ENCODE measurements at places on chromosomes 7 and 10.

GRCh38 chr10:7092603-7093002 lies 318.2 kb downstream of the SFMBT2 start:
- DNase-seq, result no peak

- no peak for DNase-seq
These were observed 215.9 kb upstream of the C7orf33 start for GRCh38 chr7:148374396-148375259.

DNA sequence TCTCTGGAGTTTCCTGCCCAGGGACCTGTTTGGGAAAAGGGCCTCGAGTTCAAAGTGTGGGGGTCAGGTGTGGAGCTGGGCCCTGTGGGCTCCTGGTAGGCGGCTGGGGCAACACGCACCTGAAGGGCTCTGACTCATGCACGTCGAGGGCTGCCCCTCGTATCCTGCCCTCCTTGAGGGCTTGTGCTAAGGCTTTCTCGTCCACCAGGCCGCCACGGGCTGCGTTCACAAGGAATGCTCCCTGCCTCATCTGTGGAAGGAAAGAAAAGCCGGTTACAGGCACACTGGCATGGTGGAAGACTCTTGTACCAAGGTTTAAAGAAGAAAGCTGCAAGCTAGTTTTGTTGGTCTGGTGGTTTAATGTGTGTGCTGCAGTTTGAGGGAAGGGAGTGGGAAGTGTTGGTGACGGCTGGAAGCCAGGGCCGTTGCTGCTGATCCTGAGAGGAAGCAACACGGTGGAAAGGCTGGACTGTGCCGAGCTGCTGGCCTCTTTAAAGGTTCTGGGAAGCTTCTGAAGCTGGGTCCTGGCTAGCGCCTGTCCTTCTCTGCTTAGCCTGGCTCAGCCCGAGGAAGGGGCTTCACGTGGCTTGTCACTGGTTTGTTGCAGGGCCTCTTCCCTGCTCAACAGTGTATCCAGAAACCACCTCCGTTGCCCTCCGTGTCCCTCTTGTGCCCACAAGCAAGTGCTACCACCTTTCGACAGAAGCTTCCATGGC lies 52.0 kb downstream of the ZRANB1 start:
- no peak for DNase-seq

DNA sequence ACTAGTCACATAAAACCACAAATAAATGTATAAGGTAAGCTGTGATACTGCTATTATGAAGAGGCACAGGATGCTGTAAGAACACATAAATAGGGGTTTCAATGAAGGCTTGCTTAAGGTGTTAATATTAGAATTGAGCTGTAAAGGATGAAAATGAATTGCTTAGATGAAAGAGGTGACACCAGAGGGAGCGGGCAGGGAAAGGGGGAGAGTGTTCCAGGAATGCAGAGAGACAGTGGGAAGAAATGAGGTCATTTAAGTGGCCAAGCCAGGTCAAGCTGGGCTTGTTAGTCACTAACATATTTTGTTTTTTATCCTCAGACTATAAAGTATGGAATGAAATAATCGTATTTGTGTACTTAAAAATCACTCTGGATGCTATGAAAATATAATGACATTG lies 193.5 kb downstream of the NRG3 start:
- no peak for DNase-seq

DNA sequence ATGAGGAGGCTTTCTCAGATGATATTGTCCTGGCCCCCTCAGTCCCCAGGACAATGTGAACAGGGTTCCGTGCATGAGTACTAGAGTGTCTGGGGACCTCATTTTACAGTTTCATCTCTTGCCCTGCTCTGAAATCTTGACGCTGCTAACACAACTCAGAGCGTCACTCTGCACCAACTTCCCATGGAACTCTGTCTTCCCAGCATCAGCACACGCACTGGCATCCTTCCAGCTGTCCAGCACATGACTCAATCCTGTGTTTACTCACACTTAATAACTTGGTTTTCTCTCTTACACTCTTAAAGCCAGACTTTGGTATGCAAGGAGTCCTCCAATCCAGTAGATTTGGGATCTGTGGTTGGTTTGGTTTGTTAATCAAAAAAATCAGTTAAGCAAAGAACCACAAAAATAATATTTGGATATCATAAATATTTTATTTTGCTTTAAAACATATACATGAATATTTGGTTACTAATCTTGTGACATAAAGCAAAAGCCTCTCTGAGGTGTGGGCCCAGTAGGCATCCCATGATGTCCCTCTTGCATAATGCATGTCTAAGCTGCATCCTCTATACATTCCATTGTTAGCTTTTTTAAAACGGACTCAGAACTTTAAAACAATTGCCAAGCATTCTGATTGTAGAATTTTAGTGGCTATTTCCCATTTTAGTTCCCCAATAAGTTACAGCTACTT lies 131.0 kb downstream of the CXCL12 start:
- no peak for DNase-seq

GRCh38 chr7:16171928-16172327 lies 249.4 kb downstream of the CRPPA start:
- DNase-seq, result no peak

GRCh38 chr7:116777651-116778281 lies 84.6 kb upstream of the CAPZA2 start:
- DNase-seq, result no peak

DNA sequence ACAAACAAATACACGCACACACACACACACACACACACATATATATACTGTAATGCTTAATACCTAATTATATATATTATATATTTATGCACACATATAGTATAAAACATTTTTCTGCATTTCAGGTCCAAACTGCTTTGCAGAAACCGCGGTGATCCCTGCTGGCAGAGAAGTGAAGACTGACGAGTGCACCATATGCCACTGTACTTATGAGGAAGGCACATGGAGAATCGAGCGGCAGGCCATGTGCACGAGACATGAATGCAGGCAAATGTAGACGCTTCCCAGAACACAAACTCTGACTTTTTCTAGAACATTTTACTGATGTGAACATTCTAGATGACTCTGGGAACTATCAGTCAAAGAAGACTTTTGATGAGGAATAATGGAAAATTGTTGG lies 138.5 kb downstream of the VWC2 start:
- DNase-seq, result no peak

- no peak for DNase-seq
These were observed 39.7 kb upstream of the CELF2 start for GRCh38 chr10:10977978-10978377.

- DNase-seq, result no peak
These were observed 54.3 kb upstream of the DUSP5 start for GRCh38 chr10:110443239-110444003.

DNA sequence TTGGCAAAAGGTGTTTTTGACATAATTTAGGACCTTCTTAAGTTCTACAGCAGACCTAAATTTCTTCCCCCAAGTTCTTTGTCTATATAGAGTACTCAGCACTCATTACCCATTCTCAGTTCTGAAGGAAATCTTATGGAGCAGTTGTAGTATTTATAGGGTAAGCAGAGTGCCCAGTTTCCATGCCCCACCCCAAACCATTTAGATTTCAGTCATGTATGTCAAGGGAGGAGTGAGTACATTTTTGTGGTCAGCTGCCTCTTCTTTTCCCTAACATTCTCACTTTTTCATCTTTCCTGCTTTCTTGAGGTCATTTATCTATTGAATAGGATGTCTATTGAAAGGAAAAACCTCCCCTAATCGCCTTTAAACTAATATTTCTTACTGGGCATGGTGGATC lies 83.3 kb downstream of the KAT6B start:
- DNase-seq, result no peak

DNA sequence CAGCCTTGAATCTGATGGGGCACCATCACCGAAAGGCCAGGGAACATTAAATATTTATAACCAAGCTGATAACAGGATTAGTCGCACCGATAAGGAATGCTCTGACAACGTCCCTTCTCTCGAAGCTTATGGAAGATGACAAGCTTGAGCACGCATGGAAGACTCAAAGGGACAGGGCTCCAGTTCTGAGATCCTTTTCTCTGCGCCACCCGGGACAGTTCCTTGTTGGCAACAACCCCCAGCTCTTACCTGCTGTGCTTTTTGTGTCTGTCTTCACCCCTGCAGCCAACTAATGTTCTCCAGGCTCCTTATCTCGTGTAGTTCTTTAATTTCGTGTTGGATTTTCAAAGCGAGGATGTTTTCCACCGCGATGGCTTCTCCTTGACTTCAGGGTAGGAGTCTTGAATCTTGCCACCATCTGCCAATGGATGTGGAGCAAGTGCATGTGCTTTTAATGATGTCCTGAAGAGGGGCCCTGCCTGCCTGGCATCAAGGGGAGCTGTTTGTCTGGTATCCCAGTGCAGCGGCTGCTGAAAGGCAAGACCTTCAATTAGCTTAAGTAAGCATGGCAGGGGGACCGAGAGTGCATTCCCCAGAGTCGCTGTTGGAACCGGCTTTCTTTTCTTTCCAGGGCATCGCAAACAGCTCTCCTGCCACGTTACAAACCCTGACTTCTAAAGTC lies 354 bp upstream of the FERD3L start:
- DNase-seq, result no peak

GRCh38 chr10:112835944-112836451 lies 114.0 kb upstream of the TCF7L2 start:
- DNase-seq, result no peak

GRCh38 chr7:43764039-43764761 lies 5.7 kb downstream of the BLVRA start:
- DNase-seq, result no peak

- no peak for DNase-seq
These were observed 212.1 kb downstream of the VTI1A start for GRCh38 chr10:112658900-112659638.
